ENCODE measurements at places on chromosomes 7 and 10.

GRCh38 chr10:132498562-132499366, 38.8 kb upstream of the INPP5A start:
- DNase-seq = no peak

GRCh38 chr7:24896031-24896501, 83.9 kb downstream of the OSBPL3 start:
- no peak for DNase-seq

DNA sequence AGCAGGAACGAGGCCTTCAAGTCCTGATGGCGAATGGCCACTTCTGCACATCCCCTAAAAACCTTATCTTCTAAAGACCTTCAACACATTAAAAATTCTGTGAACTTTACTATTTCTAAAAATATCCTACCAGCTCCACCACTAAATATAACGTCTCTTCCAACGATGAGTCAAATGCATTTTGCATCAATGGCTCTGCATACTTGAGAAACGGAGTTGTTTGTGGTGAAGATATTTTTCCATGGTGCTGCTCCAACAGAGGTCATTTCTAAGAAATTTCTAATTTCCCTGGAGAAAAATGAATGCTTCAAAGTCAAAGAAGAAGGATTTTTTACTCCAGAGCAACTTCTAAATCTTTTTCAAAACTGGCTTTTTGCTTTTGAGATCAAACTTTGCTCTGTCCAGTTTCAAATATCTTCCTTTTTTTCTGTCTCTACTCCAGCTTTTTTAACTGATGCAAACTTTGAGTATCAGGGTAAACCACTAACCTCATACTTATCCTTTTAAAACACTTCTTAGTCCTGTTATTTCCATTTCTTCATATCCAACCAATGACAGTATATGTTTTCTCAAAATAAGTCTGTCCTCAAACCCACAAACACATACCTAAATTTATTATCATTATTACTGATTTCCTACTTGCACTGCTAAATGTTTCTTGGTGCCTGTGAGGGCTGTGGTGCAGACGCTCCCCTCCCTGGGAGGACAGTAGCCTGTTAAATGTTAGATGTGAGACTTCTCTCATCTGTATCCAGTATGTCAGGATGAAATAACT, 258.1 kb downstream of the KLF6 start:
- no peak for DNase-seq

DNA sequence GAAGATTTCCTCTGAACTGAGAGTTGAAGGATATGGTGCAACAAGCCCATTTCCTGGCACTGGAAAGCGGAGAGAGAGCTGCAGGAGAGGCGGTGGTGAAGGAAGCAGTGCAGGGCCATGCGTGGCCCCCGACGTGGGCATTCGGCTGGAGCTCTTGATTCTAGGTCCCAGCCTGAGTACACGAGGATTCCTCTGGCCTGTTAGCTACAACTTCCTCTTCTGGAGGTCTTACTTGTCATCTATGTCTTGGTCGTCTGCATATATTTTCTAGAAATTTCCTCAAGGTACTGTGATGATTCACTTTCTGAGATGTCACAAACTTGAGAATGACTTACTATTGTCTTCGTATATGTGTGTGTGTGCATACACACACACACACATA, 59.2 kb upstream of the JAZF1 start:
- no peak for DNase-seq

DNA sequence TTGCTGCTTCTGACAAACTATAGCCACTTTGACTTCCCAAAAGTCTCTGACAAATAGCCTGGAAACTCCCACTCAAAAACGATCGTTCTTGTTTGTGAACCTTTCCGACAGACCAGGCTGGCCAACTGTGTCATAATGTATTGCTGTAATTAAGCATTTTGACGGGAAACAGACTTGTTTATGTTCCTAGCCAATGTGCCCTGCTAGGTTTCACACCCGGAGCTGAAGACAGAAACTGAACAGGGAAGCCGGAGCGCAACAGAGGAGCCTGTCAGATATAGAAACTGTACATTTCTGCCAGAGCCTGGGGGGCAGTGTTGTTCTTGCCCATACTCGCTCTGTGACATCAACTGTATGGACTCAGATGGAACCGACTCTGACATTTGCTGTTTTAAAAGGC, 55.3 kb upstream of the C7orf33 start:
- no peak for DNase-seq

Data from stimulated activated CD8-positive, alpha-beta memory T cell treated with anti-CD3 and anti-CD28 coated beads, Interleukin-7, amount 100 ng/mL, for 4 hours (primary cell).